ENCODE measurements at places on chromosomes 3 and 15.

- no peak for DNase-seq
Measured at GRCh38 chr3:37323494-37323893, 149.1 kb upstream of the LRRFIP2 start.

GRCh38 chr3:13867732-13868131, 12.1 kb downstream of the WNT7A start:
- no peak for DNase-seq

DNA sequence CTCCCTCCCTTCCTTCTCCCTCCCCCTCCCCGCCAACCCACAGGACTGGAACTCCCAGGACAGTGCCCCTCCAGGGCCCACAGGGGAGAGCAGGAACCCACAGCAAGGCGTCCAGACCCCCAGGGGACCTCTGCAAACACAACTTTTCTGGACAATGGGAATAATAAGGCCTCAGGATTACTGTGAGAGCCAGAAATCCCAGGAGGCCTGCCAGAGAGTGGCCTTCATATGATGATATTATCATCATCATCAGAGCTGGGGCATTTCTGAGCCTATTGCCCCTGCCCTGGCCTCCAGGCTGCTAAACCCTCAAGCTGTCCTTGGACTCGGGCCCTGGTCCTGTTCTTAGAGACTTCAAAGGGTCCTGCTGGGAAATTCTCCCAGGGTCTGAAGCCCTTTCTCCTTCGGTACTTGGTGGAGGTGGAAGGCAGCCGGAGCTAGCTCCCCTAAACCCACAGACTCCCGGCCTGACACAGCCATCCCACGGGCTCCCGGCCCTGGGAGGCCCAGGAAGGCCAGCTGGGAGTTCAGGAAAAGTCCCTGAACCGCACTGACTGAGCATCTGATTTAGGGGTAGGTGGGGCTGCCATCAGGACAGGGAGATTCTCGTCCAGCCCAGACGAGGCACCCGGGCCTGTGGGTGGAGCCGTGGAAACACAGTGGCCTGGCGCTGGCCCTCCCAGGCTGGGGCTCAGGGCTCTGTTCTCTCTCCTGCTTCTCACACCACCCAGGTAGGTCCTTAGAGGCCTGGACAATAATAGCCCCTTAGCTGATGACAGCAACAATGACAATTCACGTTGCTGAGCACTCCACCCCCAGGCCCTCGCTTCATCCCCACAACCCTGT, 4.9 kb downstream of the CALML4 start:
- DNase-seq, result no peak

DNA sequence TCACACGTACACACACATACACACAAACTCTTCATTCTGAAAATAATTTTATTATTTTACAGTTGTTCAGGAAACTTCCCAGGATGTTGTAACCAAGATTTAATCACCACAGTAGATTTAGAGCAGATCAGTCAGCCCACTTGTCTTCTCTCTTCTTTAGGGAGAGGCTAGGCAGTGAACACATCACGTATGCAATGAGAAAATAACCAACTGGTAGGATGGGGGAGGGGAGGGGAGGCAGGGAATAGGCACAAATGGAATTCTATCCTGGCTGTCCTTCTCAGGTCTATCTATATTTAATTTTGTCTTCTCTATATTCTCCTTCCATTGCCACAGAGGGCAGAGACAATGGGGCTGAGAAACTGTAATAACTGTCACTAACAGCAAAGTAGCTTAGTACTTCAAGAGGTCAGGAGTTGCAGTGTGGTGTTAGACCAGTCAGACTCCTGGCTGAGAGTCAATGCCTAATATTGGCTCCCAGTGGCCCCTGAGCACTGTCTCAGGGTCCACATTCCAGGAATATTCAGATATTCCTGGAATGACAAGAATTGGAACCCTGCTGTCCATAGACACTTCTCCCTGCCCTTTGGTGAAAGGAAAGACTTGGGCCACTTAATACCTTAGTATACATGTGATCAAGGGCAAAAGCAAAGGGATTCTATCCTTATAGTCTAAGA, 2.6 kb upstream of the HCLS1 start:
- DNase-seq, result no peak

DNA sequence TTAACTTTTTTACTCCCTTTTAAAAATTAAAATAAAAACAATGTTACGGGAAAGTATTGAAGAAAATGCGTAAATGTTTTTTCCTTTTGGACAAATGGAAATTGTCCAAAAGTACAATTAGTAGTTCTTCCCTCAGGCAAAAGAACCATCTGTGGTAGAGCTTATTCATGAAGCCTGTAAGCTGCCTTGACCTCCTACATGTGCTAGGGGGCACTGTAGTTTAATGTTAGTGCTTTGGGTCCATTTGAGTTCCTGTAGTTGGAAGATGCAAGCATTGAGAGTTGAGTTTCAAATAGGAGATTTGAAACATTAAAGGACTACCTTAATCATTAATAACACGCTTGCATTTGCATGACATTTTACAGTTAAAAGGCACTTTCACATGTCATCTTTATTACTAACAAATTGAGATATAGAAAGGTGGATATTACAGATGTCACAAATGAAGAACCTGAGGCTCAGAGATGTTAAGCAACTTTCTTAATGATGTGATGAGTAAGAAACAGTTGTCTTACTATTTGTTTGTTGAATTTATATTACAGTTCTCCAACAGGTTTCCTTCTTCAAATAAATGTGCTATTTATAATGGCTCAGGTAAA, 1.8 kb upstream of the ZNF385D start:
- peak; percentile 60 for DNase-seq

DNA sequence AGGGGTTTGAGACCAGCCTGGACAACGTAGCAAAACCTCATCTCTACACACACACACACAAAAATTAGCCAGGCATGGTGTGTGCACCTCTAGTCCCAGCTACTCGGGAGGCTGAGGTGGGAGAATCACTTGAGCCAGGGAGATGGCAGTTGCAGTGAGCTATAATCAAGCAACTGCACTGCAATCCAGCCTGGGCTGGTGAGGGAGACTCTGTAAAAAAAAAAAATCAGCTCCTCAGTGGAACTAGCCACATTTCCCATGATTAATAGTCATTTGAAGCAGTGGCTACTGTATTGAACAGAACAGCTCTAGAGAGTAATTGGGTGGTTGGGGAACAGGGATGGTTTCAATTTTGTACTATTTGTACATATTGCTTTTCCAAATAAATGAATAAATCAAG, 11.5 kb upstream of the FBXO40 start:
- DNase-seq, result no peak

- no peak for DNase-seq
Measured at GRCh38 chr3:43155464-43156121, 49.7 kb upstream of the POMGNT2 start.

DNA sequence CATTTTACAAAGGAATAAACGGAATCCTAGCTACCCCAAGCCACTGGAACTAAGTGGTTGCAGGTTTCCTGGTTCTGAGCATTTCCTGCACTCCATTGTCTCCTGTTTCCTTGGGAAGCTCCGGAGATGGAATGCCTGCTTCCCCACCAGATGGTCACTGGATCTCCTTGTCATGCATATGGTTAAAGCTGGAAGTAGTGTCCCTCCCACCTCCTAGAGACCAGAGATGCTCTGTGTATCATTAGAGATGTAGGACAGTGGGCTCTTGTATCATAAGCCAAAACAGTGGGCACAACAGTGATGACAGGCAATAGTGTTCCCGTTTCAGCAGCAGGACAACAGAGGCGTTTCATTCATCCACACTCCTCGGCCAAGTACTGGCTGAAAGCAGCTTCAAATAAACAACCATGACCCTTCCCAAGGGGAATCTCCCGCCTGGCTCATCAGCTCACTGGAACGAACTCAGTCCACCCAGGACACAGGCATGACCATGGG, 136.2 kb upstream of the EIF1B start:
- no peak for DNase-seq

- DNase-seq, result no peak
Measured at GRCh38 chr15:92719021-92719420, 63.4 kb upstream of the FAM174B start.

- no peak for DNase-seq
Measured at GRCh38 chr15:77644543-77645247, 12.0 kb upstream of the LINGO1 start.

All from DMS 273 treated with DMSO at 0.1 percent for 48 hours (cell line).